Astrocyte of the spinal cord (primary cell): ENCODE measurements at places on chromosomes 2 and 18.
A peak's percentile ranks its signal among the peaks of the same experiment; 100 is the strongest.

DNA sequence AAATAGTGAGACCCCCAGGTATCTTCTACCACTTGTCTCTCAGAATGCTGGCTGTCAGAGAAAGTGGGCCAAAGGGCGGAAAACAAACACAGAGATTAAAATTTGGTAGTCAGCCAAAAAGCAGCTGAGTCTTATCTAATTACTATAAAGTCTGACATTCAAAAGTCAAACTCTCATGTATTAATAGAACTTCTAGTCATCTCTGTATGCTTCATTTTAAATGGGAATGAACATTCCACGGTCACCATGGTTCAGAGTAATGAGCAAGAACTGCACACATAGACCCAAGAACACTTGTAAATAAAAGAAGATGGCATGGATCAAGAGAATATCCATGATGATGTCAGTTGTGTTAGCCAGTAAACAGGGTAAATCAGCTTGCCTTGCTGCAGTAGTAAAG lies 1267.0 kb upstream of the CHAC2 start:
- DNase-seq: no peak

DNA sequence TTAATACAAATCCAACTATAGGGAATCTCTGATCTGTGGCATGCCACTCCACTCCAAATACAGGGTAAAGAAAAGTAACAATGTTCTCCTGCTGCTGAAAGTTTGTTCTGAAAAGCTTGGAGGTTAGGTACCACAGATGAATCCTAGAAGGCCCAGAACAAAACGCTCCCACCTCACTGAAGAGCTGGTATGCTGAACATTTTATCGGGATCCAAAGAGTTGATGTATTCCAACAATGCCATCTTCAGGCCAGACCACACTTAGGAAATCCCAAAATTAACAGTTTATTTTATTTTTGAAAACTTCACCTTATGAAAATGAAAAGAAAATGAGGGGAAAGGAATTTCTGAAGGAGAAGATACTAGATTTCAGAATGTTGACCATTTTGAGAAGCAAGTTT lies 145.1 kb upstream of the CDH19 start:
- DNase-seq: peak; percentile 6

- DNase-seq: no peak
Observed at GRCh38 chr2:233456934-233457333, 102.6 kb downstream of the DGKD start.

DNA sequence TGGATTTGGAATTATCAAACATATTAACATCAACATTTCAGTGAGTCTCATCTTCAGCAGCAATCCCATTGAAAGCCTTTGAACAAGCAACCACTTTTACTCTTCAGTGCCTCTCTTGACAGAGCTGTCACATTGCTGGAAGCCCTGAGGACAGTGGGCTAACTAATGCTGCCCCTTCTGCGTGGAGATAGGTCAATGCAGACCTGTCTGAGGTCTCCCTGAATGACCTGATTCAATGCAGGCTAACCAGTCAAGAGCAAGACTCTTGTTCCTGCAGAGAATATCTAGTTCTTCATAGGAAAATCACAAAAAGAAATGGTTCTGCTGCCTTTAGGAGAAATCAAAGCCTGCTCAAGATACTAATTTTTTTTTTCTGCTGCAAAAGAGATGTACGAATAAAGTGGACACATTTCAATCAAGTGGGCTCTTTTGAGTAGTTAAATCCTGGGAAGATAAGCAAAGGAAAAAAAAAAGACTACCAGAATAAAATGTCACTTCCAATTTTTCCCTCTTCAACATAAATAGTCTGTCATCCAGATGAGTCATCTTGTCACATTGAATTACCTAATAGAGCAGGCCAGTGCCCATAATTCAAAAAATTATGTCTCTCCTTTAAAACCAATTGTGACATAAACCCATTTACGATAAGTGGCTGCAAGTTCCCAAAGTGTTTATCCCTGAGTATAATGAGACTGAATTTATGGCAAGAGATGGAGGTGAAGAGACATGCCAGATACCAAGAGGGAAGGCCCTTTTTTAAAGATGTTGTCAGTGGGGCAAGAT lies 1269.0 kb upstream of the DDX18 start:
- no peak for DNase-seq

DNA sequence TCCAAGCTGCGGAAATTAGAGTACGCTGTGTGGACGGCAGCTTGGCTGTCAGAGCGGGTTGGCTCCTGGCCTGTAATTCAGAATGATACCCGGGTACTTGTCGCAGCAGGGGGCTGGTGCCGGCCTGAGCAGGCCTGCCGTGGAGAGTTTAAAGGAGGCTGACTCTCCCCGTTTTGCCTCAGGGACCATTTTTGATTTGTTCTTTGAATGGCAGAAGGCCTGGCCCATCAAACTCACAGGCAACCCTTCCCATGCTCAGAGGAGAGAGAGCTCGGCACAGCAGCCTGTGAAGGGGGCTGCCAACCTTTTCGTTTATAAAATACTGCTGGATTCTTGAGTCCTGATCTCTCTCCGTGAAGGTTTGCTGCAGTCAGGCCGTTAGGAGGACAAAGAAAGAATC lies 151.3 kb downstream of the KLHL29 start:
- no peak for DNase-seq

DNA sequence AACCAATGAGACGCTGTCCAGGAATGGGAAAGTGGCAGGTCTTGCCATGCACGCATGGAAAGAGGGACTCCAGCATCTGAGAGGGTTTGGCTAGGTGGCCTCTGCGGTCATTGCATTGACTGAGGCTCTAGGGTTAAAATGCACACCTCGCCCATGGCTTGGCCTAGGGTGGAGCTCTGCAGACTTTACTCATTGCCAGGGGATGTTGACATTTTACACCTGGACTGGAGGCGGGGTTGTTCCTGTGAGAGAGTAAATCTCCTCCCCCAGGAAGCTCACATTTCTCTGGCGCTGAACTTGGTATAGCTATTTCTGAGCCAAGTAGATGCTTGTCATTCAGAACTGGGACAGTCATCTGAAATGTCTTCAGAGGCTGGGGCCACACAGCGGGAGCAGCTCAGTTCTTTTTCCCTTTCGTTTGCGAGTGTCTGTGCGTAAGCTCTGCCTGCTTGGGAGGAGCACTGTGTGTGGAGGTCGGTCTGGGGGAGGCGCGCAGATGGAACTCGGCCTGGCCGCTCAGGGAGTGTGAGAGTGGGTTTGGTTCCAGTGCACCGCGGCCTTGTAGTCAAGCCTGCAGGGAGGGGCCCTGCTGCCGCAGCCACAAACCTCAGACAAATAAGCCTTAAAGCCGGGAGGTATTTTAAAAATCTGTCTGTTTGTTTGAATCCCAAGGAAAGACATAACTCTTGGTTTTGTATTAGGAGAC lies 76.5 kb downstream of the LPIN1 start:
- no peak for DNase-seq

GRCh38 chr2:147006736-147007141 lies 838.1 kb upstream of the ACVR2A start:
- no peak for DNase-seq

- no peak for DNase-seq
Observed at GRCh38 chr2:2847209-2847676, 516.2 kb upstream of the MYT1L start.

- no peak for DNase-seq
Observed at GRCh38 chr18:78974115-78974761, 5.4 kb upstream of the SALL3 start.

GRCh38 chr2:32715391-32715841 lies 87.6 kb downstream of the TTC27 start:
- peak; percentile 32 for DNase-seq

- no peak for DNase-seq
Observed at GRCh38 chr2:165268754-165269153, 29.5 kb downstream of the SCN2A start.

- peak; percentile 77 for DNase-seq
Observed at GRCh38 chr18:63410792-63411191, 11.5 kb downstream of the VPS4B start.

DNA sequence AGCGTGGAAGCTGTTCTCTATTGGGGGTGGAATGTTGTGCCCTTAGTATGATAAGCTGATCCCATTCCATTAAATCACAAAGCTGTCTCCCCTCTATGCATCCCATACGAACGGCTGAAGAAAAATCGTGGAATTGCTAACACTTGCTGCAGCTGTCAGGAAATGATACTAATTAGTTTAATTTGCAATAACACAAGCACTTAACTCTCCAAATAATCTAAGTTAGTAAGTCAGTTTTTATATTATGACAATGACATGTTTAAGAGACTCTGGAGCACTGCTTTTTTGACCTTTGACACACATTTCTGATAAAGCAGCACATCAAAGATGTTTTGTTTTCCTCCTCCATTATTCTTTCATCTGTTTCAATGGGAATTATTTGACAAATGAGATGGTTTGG lies 123.7 kb upstream of the SATB2 start:
- peak; percentile 10 for DNase-seq

DNA sequence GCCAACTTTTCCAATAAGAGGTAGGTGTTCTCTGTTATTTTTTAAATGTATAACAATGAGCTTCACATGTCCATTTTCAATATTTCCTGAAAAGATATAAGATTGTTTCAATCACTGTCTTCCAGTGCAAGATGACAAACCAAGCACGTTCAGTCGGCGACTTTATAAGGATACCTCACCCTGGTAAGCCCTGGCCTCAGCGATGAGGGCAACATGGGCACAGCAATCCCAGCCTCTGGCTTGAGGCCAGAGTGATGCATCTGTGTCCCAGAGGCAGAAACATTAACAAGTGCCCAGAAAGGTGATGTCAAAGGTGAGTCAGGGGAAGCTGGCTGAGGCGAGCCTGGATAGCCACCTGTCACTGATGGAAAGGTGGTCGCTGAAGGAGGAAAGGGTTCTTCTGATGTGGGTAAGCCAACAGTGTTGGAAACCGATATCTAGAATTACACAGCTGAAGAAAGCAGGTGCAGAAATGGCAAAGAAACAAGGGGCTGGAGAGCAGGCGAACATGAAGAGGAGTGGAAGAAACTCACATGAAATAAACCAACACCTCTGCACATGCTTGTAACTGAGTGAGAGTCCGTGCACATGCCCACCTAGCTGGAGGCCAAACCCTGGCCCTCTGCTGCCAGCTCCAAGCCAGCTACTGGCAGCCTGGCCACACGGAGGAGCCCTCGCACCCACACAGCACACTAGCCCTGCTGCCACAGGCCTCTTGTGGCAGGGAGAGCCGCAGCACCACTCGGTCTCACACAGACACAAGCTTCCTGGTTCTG lies 65.5 kb downstream of the FBXO15 start:
- DNase-seq: peak; percentile 57

GRCh38 chr2:242022550-242023290 lies 153.2 kb downstream of the RTP5 start:
- no peak for DNase-seq

GRCh38 chr2:174002679-174003078 lies 37.5 kb upstream of the SP3 start:
- DNase-seq: no peak

- DNase-seq: no peak
Observed at GRCh38 chr2:240089306-240089705, 36.0 kb upstream of the OR6B3 start.

DNA sequence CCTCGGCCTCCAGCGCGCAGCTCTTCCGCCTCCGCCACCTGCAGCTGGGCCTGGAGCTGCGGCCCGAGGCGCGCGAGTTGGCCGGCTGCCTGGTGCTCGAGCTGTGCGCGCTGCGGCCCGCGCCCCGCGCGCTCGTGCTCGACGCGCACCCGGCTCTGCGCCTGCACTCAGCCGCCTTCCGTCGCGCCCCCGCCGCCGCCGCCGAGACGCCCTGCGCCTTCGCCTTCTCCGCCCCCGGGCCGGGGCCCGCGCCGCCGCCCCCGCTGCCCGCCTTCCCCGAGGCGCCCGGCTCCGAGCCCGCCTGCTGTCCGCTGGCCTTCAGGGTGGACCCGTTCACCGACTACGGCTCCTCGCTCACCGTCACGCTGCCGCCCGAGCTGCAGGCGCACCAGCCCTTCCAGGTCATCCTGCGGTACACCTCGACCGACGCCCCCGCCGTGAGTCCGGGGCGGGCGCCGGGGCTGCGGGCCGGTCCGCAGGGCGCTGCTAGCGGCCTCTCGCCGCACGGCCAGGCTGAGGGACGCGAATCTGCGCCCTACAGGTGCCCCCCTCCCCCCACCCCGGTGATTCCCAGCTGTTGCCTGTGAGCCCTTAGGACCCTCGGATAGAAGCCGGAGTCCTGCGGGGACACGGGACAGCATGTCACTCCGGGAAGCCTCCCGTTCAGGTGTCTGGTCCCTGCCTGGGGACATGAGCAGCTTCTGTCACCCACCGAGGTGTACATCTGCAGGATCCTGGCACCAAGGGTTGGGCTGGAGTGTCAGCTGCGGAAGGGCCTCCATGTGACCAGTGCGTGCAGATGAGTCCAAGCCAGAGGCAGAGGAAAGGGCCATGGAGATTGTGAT lies 616 bp downstream of the RNPEPL1 start:
- peak; percentile 48 for DNase-seq

DNA sequence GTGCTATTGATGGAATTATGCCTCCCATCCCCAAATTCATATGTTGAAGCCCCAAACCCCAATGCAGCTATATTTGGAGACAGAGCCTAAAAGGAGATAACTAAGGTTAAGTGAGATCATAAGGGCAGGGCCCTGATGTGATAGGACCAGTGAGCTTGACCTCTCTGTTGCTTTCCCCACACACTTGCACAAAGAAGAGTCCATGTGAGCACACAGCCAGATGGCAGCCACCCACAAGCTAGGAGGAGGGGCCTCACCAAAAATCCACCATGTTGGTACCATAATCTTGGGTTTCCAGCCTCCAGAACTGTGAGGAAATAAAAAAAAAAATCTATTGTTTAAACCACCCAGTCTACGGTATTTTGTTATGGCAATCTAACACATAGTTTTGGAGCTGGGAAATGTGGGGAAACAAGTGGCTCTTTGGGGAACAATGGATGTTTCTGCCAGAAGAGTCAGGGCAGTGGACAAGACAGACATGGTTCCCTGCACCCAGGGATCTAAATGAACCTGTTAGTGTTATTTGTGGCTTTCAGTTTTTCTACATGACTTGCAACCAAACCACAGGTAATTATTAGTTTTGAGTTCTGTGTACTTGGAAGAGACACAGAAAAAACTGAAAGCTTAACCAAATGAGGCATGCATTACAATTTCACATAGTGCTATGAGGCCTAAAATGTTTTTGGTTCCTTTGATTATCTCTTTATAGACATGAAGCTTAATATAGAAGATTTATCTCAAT lies 259.1 kb downstream of the LTBP1 start:
- no peak for DNase-seq

DNA sequence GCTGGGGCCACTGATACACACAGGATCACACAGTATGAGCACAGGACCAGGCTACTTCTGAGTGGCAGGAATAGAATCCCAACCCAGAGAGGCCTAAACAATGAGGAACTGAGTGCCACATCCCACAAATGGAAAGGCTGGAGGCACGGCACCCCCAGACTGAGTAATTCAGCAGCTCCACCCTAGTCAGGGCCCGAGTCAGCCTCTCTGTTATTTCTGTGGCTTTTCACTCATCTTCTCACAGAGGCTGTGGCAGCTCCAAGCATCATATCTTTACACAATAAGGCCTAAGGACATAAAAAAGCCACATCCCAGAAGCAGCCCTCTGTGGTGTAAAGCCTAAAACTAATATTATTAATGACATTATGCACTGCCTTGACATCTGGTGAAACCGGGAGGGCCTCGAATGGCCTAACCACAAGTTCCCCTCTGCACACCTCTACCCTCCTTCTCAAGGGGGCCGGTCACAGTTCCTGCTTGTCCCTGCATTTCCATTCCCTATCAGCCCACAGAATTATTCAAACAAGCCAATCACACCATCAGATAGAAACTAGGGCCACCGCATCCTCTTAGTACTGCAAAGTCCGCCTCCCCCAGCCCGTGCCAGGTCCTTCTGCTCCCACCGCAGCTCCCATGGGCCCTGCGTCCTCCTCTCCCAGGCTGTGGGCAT lies 12.5 kb upstream of the MAL start:
- DNase-seq: no peak

- no peak for DNase-seq
Observed at GRCh38 chr18:22115573-22115972, 53.8 kb upstream of the GATA6 start.
